ENCODE measurements at places on chromosomes 7 and 10. TPM values are rescaled to one million over a fixed set of nuclear protein-coding genes. Genes with fewer than 3 reads are reported as not detected.

The SFRP5 gene
- 3.0 TPM for total RNA-seq

The DGKB gene
- total RNA-seq: not detected

The NKX6-2 gene
- total RNA-seq: not detected

The PRTFDC1 gene
- total RNA-seq: 2.7 TPM

The KIAA1549 gene
- total RNA-seq: 5.7 TPM

The CCL26 gene
- 1.2 TPM for total RNA-seq

DNA sequence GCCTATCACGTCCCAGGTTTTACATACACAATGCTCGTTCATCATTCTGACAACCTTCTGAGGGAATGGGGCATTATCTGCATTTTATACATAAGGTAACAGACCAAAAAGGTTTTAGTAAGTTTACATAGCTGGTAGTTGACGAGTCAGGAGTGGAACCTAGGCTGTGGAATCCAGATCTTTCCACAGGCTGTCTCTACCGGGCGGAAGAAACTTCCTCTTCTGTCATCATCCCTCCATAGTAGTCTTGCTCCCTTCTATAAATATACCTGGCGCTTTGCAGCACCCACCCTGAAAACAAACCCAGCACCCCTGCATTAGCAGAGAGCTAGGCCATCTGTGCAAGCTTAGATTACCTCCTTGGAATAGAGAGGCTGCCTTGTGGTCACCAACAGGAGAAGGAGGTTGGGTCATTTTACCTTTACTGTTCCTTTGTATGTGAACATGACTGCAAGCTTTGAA lies 1.3 kb downstream of the TSPAN13 start:
- H3K4me3 ChIP-seq: peak overlapping the region; percentile 67
- H3K27me3 ChIP-seq: no peaks in the 10 kb centered on the region
- no peaks in the 10 kb centered on the region for H3K36me3 ChIP-seq
- H3K27ac ChIP-seq: peak overlapping the region; percentile 58
- no peaks in the 10 kb centered on the region for H3K4me1 ChIP-seq

GRCh38 chr10:116237970-116238369 lies 35.0 kb downstream of the GFRA1 start:
- no peaks in the 10 kb centered on the region for H3K4me1 ChIP-seq
- no peak overlapping the region for H3K4me3 ChIP-seq
- no peaks in the 10 kb centered on the region for H3K27me3 ChIP-seq
- H3K27ac ChIP-seq: no peak overlapping the region

- DNase-seq: peak; percentile 37
- no peaks in the 10 kb centered on the region for H3K36me3 ChIP-seq
Observed at GRCh38 chr7:131657881-131658280, 101.5 kb upstream of the PODXL start.

Measured in upper lobe of right lung (tissue), 1 donor.